ENCODE measurements at places on chromosomes 11 and 22.

DNA sequence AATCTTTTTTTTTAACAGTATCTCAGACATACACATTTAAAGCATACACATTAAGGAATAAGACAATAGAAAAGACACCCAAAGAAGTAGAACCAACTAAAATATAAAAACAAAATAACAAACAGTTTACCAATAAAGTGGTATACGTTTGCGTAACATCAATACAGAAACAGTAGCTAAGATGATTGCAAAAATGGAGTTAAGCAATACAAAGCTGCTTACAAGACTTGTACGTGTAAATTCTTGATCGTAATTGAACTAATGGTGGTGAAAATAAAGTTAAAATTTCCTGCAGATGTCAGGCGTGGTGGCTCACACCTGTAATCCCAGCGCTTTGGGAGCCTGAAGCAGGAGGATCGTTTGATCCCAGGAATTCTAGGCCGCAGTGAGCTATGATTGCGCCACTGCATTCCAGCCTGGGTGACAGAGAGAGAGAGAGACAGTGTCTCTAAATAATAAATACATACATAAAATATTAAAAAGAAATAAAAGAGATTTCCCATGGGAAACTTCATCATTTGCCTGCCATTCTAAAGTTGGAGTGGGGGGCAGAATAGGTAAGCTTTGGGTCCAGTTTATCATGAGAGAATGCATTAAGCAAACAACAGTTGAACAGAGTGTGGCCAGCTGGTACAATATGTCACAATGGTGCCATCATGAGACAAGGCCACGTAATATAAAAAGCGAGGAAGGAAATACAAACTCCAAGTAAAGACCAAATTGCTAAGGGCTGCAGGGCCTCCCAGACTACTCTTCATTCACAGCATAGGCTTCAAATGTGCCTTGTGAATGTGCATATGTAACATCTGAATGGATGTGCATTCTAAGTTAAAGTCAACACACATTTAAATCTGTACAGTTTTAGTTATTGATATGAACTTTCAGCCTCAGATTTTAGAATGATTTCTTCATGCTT is 38.9 kb upstream of the EED start:
- no peak for DNase-seq

- no peak for DNase-seq
These were observed 17.0 kb downstream of the HTR3A start for GRCh38 chr11:113991718-113992458.

DNA sequence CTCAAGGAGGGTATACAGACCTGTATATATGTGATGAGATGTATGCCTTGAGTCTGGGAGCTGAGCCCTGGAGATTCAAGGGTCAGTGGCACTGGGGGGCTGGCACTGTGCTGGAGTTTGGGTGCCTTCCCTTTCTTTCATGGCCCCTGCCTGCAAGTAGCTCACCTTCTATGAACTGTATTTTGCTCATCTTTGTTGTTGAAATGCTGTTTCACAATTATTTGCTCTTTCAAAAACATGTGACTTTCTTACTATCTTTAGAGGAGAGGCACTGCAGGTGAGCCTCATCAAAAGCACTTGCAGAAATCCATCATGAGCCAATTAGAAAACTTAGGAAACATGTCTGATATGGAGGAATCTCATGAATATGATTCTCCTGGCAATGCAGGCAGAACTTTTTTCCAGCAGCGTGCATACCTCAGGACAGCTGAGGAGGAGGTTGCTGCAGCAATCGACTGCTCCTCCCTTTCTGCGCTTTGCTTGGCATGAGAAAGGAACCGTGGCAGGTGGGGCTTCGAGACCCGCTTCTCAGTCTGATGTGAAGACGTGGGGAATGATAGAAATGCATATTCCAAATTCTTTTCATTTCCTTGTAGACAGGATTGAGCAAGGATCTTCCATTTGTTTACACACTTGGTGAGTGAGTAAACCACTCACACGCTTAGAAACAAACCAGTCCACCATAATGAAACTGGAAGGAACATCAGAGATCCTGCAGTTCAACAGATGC is 178.4 kb upstream of the E2F8 start:
- no peak for DNase-seq

DNA sequence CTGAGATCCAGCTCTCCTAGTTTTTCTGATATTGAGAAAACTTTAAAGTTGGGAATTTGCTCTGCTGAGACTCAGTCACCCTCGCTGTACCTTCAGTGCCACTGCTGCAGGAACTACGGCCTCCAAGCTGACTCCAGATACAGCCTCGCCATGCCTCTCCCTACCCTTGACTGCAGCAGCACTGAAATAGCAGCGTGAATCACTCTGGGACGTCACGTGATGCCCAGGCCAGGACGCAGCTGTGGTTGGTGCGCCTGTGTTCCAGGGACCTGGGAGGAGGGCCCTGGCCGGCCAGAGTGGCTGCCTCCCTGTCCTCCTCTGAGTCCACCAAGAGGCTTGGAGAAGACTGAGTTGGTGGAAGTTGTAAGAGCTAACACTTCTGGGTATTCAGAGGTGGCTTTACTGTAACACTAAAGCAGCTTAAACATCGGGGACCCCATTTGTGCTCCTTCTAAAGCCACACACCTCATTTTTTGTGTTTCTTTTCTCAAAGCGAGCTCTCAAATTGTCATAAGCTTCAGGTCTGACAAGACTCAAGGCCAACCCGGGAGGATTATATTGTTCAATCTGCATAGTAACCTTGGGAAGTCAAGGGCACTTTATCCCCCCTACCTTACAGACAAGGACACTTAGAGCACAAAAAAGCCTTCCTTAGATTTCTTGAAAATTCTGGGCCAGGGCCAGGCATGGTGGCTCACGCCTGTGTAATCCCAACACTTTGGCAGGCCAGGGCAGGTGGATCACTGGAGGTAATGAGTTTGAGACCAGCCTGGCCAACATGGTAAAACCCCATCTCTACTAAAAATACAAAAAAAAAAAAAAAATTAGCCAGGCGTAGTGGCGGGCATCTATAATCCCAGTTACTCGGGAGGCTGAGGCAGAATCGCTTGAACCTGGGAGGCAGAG is 4.2 kb upstream of the STIP1 start:
- DNase-seq = no peak

- DNase-seq = no peak
These were observed at the start of gene SHISA8 for GRCh38 chr22:41915035-41915785. Gene SHISA8, minus strand, starts transcription at chr22:41915074. Its CDS starts 407 bp downstream, at chr22:41914667.

GRCh38 chr22:38504731-38505540 is 1.2 kb downstream of the DDX17 start:
- no peak for DNase-seq

Data from chondrocyte (in vitro differentiated cells).